ENCODE measurements at places on chromosomes 5 and 9.

GRCh38 chr5:110878115-110878514 lies 139.3 kb downstream of the SLC25A46 start:
- no peak for DNase-seq

GRCh38 chr5:173895401-173896165 lies 7.4 kb downstream of the CPEB4 start:
- no peak for DNase-seq

DNA sequence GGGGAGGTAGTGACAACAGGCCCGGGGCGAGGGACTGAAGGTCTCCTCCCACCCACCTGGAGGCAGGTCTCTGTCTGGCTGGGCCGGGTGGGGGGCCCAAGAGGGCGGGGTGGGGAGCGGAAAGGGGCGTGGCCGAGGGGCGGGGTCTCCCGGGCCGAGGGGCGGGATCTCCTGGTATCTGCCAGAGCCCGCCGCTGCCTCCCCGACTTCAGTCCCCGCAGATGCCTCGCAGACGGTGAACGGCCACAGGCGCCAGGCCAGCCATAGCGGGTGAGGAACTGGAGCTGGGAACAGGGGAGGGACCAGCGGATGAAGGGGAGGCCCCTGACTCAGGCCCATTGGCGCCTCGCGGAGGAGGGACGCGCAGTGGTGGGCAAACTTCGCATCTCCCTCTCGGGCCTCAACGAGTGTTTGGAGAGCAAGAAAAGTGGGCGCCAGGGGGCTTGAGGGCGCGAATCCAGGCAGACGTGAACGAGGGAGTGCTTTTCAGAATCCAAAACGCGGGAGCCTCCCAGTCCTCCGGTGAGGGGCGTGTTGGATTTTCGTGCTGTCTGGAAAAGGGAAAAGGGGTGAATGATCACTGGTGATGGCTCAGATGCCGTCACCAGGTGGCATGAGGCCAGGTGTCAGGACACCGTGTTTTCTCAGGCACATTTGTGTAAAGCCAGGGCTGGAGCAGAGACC lies at the start of gene ADGRD2:
TSS of gene ADGRD2 (plus strand) at position 211 of the 684 bp plus-strand sequence. CDS start 1,216 bp downstream, outside the sequence.
- DNase-seq, result no peak

DNA sequence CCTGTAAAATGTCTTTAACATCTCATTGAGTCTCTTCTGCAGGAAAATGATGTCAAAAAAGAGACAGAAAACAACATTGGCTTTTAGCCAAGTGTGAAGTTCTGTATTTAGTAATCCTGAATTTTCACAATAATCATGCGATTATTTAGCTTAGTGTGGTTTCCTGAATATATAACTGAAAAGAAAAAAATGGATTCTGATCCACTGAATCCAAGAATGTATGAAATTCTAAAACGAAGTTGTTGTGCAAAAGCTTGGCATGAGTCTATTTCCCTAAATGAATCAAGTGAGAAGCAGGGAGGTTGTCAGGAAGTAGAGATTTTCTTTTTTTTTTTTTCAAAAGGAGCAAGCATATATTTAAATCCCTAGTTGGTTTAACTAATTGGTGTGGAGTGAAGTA lies 145.9 kb upstream of the CDH6 start:
- DNase-seq, result no peak

GRCh38 chr5:95445995-95446394 lies 54.8 kb downstream of the FAM81B start:
- DNase-seq, result no peak

DNA sequence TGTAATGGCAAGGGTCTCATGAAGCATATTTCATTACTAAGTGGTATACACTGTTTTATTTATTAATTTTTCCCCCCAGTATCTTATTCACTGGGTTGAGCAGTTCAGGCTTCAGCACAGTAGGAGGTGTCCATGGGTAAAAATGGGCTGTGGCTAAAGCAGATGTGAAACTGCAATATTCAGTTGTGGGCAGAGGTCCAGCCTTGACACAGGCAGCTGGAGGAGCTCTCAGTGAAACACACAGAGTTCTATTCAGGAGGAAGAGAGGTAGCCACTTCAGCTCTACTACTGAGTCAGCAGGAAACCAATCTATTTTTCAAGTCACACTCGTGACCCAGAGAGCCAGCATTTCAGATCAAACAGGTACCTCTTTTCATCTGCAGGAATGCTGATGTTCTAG lies 418.3 kb downstream of the CDH10 start:
- DNase-seq, result no peak

- no peak for DNase-seq
Observed at GRCh38 chr9:137234758-137235423, 4.2 kb downstream of the SLC34A3 start.

- no peak for DNase-seq
Observed at GRCh38 chr9:95503369-95503768, 13.4 kb downstream of the PTCH1 start.

Measured in activated CD4-positive, CD25-positive, alpha-beta regulatory T cell (primary cell).